ENCODE measurements at places on chromosomes 12 and 14.

DNA sequence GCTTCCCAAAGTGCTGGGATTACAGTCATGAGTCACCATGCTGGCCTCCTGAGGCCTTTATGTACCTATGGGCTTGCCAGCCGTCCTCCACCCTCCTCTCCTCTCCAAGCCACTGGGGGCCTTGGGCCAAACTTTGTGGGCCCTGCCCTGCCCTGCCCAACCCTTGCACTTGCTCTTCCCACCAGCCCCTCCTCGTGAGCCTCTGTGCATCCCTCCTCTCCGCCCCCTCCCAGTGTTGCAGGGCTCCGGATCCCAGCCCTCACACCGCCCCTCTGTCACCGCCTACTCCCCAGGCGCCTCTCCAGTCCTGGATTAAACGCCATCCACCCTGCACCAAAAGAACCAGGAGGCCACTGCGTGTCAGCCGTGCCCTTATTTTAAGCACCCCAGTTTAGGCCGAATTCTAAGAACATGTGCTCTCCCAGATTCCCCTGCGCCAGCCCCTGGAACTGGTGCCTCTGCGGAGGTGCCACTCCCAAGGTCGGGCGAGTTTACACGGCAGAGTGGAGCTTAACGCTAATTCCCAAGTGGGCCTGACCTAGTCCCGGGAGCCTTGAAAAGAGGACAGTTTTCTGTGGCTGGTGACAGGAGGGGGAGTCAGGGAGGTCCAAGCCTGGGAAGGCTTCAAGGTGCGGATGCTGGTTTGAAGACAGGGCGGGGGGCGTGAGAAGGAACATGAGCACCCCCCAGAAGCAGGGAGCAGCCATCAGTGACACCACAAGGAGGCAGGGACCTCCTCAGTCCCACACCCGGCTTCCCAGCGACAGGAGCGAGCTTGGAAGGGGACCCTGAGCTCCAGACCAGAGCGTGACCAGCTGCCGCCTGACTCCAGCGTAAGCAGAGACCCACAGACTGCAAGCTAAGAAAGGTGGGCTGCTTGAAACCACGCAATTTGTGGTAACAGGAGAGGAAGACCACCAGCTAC lies 21.2 kb upstream of the CDCA4 start:
- no peak for DNase-seq

- DNase-seq = no peak
Measured at GRCh38 chr12:9944391-9944790, 12.2 kb upstream of the CLEC2A start.

- DNase-seq = no peak
Measured at GRCh38 chr12:102549691-102550090, 69.3 kb upstream of the IGF1 start.

GRCh38 chr12:52813885-52814709 lies at the start of gene KRT4:
TSS of gene KRT4 (minus strand) at chr12:52814116. CDS start at chr12:52814058, 58 bp downstream.
- DNase-seq = no peak

GRCh38 chr14:69048456-69048855 lies 69.4 kb upstream of the ACTN1 start:
- DNase-seq = no peak

GRCh38 chr14:96574633-96575632 lies 72.8 kb downstream of the PAPOLA start:
- DNase-seq = no peak

Data from GM06990 (cell line).